ENCODE measurements at places on chromosomes 5 and 9.

DNA sequence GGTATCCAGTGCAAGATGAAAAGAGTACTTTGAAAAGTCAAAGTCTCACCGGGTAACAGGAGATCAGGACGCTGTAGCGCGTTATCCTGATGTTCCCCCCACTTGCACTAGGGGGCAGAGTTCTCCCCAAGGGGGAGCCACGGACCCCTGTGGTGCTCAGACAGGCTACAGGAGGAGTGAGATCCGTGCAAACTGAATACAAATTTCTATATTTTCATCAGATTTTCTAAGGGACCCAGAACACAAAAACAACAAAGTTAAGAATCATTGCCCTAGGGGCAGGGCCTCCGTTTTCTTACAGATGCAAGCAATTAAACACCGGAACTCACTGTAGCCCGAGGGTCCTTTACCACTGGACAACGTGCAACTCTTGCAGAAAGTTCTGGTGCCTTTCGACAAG, 2.0 kb downstream of the MYO10 start:
- DNase-seq = no peak

DNA sequence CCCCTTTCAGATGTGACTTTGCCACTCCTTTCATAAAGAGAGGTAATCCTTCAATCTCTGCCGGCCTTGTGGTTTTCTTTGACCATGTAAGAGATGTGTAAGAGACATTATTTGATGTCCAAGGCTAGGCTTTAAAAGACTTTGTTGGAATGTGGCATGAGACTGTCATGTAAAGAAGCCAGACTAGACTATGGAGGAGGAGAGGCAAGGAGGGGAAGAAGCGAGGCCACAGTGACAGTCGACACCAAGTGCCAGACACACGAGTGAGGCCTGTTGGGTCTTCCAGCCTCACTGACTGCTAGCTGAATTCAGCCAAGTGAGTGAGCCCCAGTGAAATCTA, 1013.3 kb downstream of the MAT2B start:
- DNase-seq = no peak

- DNase-seq = no peak
Measured at GRCh38 chr5:41878643-41879478, 8.6 kb upstream of the OXCT1 start.

DNA sequence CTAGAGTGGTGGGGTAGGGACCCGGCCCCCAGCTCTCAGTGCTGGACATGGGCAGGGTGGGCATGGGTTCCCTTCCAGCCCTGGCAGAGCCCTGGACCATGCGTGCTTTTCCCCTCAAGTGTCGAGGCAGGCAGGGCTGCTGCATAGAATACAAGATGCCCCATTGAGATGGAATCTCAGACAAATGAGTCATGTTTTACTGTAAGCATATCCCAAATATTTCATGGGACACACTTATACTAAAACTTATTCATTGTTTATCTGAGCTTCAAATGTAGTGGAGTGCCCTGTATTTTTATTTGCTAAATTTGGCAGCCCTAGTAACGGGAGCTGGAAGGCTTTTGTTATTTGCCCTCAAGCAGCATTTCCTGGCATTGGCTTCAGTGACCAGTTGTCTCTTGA, 3.2 kb upstream of the RNU6ATAC start:
- no peak for DNase-seq

GRCh38 chr9:91948597-91949391, 1.2 kb downstream of the ROR2 start:
- no peak for DNase-seq

- DNase-seq = no peak
Measured at GRCh38 chr5:124669956-124670721, 76.3 kb downstream of the ZNF608 start.

DNA sequence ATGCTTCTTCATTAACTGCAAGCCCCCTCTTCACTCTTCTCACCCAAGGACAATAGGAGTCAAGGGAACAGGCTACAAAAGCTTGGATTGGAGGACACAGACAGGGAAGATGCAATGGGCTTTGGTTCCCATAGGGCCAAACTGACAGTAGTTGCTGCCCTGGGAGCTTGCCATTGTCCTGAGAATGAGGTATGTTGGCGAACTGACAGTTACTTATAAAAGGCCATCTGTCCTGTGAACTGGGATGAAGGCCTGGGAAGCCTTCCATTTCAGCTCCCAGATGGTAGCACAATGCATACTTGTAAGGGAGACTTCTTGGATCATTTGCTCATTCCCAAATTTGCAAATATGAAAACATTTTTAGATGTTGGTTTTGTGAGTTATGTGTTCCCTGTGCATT, 88.9 kb downstream of the SNCAIP start:
- no peak for DNase-seq

GRCh38 chr9:107213561-107214028, 69.5 kb upstream of the RAD23B start:
- DNase-seq = peak; percentile 60

- DNase-seq = no peak
Measured at GRCh38 chr5:122471031-122471751, 159.2 kb downstream of the SNCAIP start.

DNA sequence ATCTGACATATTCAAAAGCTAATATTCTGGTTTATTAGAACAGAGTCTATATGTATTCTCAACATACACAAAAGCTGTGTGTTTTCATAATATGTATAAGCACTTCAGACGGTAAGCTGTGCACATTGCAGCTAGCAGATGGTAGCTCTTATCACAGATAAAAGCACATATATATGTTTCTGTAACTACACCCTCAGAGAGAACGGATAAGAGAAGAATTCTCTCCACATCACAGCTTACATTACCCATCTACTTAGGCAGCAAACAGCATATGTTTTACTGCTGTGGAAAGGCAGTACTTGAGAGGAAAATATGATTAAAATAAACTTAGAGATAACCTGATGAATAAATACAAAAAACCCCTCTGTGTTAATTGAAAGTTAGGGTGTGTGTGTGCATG, 450.9 kb upstream of the ZNF608 start:
- no peak for DNase-seq

DNA sequence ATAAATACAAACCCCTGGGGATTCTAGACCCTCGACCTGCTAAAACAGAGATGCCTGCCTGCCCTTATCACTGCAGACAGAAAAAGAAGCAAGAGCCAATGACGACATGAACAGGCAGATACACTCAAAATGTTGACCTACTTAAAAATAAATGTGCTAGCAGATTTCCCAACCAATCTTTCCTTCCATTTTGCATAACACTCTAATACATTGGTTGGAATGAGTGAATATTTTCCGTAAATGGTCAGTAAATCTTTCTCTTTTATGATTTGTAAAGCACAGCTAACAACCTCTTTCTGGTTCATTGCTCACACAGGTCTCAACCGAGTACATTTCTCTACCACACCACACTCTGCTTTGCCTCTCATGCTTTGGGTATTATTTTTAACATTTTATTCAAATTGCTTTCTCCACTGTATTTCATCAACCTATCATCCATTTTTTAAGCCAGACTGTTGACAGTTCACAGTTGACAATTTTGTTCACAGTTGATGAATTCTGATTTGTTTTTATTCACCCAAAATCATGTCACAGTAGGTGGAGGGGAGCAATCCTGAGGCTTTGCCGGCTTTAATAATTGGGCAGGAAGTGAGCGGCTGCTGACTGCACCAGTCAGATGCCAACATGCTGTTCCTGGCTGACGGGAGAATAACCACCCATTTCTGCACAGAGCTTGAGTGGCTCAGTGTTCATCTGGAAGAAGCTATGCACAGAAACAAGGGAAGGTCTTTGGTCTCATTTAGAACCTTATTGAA, 426.6 kb downstream of the SPOCK1 start:
- no peak for DNase-seq

DNA sequence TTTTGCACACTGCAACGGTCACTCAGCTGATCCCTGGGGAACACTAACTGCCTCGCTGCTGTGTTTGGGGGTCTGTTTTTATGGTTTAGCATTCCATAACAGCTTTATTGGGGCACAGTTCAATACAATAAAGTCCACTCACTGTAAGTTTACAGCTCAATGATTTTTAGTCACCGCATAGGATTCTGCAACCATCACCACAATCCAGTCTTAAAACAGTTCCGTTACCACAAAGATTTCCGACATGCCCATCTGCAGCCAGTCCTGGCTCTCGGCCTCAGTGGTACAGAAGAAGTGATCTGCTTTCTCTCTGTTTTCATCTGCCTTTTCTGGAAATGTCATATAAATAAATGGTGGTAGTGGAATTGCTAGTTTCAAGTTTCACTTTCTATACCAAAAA, 23.6 kb downstream of the OR2V2 start:
- DNase-seq = no peak

DNA sequence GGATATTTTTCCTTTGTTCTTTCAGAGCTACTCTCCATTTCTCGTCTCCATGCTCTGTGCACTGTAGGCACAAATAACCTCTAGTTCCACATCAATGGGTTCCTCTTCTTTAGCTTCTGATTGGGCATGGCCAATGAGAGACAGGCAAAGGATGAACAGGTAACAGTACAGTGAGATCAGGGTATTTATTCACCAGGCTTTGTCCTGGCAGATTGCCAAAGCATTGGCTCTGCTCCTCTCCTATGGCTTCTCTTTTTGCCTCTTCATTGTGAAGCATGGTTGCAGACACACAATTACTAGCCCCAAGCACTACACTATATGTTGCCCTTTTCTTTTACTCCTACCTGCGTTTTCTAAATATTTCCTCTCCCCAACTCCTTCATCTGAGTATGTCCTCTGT, 215.1 kb upstream of the ARRDC3 start:
- no peak for DNase-seq
